ENCODE measurements at places on chromosomes 13 and 19.

DNA sequence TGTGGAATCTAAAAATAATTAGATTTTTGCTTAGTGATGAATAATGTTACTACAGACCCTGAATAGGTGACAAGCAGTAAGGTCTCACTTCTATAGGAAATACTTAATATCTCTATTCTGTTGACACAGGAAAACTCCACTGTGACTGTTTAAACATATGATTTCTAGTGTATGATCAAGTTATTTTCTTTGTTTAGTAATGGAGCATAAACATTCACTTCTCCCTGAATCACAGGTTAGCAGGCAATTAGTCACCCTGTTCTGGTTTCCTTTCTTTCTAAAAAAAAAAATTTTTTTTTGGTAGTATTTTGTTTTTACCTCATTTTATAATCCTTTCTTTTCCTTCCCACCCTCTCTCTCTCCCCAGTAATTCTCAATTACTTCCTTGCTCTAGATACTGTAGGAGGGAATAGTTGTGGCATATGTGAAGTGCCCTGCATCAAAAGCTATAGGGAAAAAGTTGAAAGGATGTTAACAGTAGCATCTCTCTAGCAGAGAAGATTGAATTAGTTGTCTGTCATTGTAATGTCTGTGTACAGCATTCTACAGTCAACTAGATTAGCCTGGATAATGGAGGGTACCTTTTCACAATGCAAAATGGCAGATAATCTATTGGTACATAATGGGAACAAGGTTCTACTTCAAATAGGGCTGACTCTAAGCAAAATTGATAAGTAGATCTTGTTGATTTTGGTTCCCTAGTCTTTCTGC, 3.5 kb downstream of the HS6ST3 start:
- no peak for DNase-seq

GRCh38 chr19:2275588-2276428, 6.2 kb downstream of the PEAK3 start:
- no peak for DNase-seq

- no peak for DNase-seq
Observed at GRCh38 chr13:27592865-27593264, 27.5 kb downstream of the LNX2 start.

DNA sequence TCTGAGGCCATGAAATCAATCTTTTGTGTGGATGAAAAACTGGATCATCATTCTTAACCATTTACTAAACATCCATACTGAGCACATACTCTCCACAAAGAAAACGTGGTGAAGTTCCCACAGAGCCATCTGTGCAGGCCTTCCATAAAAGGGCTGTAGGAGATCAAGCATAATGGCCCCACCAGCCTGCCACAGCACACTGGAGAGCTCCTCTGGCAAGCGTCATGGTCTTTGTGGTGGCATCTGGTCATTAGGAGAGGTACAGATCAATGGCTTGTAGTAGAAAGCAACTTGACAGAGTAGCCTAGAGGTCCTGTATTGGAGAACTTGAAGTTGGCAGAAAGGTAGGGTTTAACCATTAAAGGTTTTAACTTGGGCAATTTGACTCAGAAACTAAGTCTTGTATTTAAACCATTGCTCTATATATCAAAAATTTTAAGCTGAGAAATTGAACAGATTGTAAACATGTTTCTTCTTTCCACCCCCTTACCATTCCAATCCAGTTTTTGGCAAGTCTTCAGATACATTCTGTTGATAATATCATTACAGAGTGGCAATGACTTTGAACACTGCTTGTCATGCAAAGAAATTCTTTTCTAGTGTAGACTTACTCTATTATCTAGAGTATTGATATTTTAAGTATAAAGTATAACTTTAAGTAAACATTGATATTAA, 128.3 kb downstream of the LMO7 start:
- peak; percentile 68 for DNase-seq

DNA sequence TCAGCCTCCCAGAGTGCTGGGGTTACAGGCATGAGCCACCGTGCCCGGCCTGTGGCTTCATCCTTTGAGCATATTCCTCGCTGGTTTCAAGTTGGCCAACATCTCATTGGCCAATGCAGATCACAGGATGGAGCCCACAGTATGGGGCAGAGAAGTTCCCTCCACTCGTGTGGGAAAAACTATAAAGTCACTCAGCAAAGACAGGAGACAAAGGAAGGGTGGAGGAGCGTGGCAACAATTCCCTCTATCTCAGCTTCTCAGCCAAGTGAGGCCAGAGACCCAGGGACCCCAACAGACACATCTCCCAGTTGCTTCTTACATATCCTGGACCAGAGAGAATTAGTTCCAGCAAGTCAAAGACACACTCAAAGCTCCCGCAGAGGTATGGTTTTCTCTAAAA, 184.6 kb upstream of the SOX1 start:
- DNase-seq, result no peak

- DNase-seq, result no peak
Observed at GRCh38 chr13:107712145-107712860, 503.0 kb downstream of the LIG4 start.

GRCh38 chr19:1254081-1254527, 5.7 kb downstream of the MIDN start:
- no peak for DNase-seq

GRCh38 chr19:49114630-49115363, 627 bp downstream of the LIN7B start:
- DNase-seq, result peak; percentile 23

DNA sequence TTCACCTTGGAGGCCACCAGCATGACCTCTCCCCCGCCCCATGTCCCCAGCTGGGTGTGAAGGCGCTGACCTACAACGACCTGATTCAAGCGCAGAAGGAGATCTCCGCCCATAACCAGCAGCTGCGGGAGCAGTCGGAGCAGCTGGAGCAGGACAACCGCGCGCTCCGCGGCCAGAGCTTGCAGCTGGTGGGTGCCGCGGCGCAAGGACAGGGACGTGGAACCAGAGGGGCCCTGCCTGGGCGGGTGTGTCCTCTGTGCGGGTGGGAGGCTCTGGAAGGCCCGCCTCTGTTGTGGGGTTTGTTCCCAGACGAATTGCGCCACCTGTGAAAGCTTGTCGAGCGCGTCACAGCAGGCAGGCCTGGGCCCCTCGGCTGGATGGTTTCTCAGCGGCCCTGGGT, 22.3 kb downstream of the PLEKHJ1 start:
- DNase-seq, result no peak

- DNase-seq, result no peak
Observed at GRCh38 chr13:96460609-96461008, 370.7 kb downstream of the HS6ST3 start.

- no peak for DNase-seq
Observed at GRCh38 chr19:49844138-49845095, 6.5 kb upstream of the PTOV1 start.

DNA sequence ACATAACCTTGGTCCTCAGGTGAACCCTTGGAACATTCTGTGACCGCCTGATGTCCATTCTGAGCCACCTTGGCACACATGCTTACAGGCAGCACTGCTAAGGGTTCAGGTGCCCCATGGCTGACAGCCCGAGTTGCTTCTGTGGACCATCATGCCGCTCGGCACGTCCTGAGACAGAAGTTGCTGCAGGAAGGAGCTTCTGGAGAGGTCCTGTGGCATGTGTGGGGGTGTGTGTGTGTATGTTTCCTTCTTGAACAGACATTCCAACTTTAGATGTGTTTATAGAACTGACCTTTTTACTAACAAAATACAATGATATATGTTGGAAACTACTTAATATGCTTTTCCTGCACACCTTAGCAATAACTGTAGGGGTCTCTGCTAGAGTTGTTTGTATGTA, 4.8 kb upstream of the C1QTNF9 start:
- no peak for DNase-seq

DNA sequence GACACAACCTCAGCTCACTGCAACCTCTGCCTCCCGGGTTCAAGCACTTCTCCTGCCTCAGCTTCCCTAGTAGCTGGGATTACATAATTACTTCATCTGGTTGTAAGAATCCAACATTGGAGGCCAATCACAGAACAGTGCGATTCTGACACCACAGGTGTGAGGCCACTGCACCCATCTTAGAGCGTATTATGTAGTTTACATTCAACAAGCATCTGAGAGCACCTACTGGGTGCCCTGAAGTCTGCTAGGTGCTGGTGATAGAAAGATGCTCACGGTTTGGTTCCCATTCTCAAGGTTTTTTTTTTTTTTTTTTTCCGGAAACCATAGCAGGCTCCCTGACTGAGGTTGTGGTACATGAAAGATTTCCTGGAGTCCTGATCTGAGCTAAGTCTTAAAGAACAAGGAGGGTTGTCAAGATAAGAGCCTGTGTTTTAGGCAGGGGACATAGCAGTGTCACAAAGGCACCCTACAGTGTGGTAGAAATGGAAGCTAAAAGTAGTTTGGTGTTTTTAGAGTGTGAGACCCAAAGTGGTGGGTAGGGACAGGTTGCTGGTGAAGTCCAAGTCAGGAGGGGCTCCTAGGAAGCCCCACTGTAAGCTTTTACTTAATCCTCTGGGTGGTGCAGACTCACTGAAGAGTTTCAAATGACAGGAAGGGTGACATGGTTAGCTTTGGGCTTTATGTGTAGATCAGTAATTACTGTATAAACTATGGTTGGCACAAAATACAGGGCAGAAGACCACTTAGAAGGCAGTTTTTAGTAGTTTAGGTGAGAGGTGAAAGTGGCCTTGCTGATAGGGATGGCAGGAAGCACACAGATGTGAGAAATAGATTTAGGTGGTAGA, 15.2 kb downstream of the SAE1 start:
- DNase-seq, result no peak

DNA sequence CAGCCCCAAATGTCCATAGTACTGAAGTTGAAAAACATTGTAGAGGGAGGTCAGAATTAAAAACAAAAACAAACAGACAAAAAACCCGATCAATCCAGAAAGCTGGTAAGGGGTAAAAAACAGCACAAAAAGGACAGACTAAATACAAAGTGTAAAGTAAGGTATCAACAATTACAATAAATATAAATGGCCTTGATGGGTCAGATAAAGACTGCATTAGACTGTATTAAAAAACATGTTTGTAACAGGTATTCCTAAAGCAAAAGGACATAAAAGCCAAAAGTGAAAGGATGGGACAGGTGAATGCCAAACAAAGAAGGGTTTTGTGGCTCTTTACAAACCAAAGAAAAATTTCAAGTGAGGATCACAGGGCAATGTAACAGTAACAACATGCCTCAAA, 16.3 kb downstream of the ZNF329 start:
- DNase-seq, result no peak

DNA sequence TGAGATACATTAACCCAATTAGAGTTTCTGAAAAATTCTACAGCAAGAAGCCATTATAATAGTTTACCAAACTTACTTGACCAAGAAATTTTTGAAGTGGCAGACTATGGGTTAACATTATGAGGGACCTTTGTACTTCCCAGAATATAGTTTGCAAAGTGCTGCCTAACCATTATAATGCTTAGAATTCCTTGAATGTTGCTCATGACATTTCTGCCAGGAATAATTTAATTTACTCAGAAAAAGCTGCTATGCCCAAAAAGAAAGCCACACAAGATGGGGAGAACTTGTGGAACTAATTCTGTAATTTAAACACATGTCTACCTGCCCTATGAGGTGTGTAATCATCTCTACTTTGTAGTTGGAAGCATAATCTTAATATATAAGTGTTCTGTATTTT, 58.1 kb upstream of the MYCBP2 start:
- no peak for DNase-seq

DNA sequence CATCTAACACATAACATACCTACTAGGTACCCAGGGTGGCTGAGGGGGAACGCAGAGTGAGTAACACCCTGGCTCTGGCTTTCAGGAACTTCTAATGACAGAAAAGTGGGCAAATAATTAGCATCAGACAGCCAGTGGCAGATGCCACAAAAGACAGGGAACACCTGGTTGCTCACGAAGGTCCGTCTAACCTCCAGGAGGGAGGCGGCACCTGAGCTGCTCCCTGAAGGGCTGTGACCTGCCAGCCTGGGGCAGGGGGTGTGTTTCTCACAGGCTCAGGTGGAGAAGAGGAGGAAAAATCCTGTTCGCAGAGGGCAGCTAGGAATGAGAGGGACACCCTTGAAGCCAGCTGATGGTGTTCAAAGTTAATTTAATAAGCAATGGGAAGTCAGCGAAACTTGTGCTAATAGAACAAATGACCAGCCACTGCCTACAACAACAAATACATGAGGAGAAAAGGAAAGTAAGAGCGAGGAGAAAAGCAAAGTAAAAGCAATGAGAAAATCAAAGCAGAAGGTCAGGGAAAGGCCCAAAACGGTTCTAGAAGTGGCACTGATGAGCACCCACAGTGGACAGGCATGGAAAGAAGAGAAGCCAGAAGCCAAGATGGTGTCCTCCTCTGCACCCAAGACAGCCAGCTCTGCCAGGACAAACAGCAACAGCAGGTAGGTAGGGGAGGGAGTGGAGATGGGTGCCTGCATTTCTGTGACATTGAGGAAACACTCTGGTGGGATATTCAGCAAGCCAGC, 87.3 kb downstream of the STK24 start:
- DNase-seq, result no peak

DNA sequence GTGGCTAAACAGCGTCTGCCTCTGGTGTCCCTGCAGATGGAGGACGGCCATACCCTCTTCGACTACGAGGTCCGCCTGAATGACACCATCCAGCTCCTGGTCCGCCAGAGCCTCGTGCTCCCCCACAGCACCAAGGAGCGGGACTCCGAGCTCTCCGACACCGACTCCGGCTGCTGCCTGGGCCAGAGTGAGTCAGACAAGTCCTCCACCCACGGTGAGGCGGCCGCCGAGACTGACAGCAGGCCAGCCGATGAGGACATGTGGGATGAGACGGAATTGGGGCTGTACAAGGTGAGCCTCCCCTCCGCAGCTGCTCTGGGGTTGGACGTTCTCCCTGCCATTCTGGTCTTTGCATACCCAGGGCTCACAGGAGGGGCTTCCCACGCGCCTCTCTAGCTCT, 19.9 kb downstream of the UHRF1 start:
- DNase-seq, result no peak

Measured in NCI-H446 (cell line).